ENCODE measurements at places on chromosomes 2 and 18.

- DNase-seq: no peak
- peaks cover 5% of the 10 kb centered on the region for H3K27me3 ChIP-seq
- H3K27ac ChIP-seq: no peak overlapping the region
- no peak overlapping the region for H3K4me3 ChIP-seq
- no peaks in the 10 kb centered on the region for H3K4me1 ChIP-seq
These were observed 59.0 kb downstream of the PDK1 start for GRCh38 chr2:172614932-172615331.

DNA sequence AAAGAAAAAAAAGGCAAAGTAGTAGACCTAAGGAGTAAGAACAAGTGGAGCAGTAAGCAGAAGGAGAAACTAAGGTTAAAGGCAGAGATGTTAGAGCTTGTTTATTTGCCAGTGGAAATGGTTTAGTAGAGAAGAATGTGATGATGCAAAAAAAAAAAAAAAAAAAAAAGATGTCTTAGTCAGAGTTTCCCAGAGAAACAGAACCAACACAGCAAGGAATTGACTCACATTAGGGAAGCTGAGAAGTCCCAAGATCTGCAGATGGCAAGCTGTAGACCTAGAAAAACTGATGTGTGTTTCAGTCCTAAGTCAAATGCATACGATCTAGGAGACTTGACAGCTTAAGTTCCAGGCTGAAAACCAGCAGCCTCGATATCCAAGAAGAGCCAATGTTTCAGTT is 1548.8 kb upstream of the LRRTM1 start:
- no peak overlapping the region for H3K27ac ChIP-seq
- no peaks in the 10 kb centered on the region for H3K27me3 ChIP-seq
- no peak overlapping the region for H3K4me3 ChIP-seq
- H3K4me1 ChIP-seq: no peaks in the 10 kb centered on the region
- DNase-seq: no peak

- no peak overlapping the region for H3K27ac ChIP-seq
- no peak overlapping the region for H3K4me3 ChIP-seq
- H3K4me1 ChIP-seq: peaks cover 17% of the 10 kb centered on the region
- DNase-seq: no peak
- no peaks in the 10 kb centered on the region for H3K27me3 ChIP-seq
- no peaks in the 10 kb centered on the region for H3K36me3 ChIP-seq
These were observed 22.4 kb upstream of the SCYGR1 start for GRCh38 chr2:227410191-227410590.

GRCh38 chr18:45008694-45009413 is 328.2 kb downstream of the SETBP1 start:
- peaks cover 29% of the 10 kb centered on the region for H3K4me1 ChIP-seq
- H3K4me3 ChIP-seq: no peak overlapping the region
- peaks cover 31% of the 10 kb centered on the region for H3K36me3 ChIP-seq

DNA sequence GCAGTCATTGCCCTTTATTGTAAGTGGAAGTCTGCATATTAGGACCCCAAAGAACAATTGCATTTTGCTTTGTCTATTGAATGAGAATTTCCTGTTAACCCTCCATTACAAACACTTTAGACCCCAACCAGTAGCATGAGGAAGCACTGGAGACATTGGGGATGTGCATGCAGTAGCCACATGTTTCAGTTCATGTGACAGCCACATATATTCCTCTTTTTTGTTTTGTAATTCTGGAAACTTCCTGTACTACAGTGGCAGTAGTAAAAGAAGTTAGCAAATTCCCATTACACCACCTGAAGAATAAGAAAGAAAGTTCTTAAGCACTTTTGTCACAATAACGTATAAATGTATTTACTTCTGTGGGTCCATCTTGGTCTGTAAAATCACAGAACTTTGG is 281.1 kb upstream of the SLC14A2 start:
- no peak overlapping the region for H3K27ac ChIP-seq
- H3K4me3 ChIP-seq: no peak overlapping the region
- peaks cover 6% of the 10 kb centered on the region for H3K36me3 ChIP-seq

DNA sequence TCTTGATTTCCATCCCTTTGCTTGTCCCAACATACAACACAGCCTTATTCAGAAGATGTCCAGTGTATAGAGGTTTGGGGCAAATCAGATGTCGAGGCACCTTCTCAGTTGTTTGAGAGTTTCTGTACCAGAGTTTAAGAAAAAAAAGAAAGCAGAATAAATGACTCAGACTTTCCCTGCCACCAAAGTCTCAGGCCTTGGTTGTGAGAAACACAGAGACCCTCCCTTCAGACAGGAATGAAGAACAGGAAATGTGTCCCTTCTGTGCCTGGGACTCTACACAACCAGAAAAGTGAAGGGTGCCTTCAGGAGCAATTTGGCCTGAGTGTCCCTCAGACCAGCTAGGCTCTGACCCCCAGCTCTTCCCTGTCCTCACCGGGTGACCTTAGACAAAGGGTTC is 37.3 kb upstream of the REL start:
- H3K36me3 ChIP-seq: no peaks in the 10 kb centered on the region
- H3K4me3 ChIP-seq: no peak overlapping the region
- peaks cover 19% of the 10 kb centered on the region for H3K4me1 ChIP-seq
- peaks cover 15% of the 10 kb centered on the region for H3K27me3 ChIP-seq

DNA sequence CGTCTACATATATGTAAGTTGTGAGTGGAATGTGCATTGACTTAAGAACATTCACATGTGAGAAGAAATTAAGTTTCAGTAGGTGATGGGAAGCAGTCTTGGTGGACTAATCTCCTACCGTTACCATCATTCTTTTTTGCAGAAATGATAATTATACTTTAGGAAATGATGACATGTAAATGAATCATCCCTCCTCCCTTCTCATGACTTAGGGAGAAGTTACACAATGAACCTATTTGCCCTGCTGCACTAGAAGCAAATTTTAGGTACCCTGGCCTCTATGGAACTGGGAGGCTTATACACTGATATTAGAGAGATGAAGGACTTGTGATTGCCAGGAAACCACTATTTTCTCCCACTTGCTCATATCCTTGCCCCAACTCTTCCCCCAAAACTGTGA is 214.2 kb downstream of the CALCRL start:
- no peaks in the 10 kb centered on the region for H3K4me1 ChIP-seq
- H3K27me3 ChIP-seq: peaks cover 4% of the 10 kb centered on the region
- DNase-seq: no peak
- H3K36me3 ChIP-seq: no peaks in the 10 kb centered on the region

DNA sequence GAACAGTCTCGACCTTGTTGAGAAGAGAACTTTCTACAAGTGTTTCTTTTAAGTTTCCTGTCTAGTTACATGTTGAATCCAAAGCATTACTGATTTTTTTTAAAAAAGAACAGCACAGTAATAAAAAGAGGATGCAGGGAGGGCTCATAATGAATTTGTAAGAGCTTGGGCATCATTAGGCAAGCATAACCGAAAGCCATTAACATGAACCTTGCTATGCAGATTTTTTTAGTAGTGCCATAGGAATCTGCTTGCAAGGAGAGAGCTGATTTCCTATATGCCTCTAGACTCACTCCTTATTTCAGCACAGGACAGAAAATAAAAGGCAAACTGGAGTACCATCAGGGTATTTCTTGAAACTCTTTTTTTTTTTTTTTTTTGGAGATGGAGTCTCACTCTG is 5.2 kb downstream of the LRRC30 start:
- no peak overlapping the region for H3K27ac ChIP-seq
- H3K4me1 ChIP-seq: peaks cover 50% of the 10 kb centered on the region
- DNase-seq: no peak
- peaks cover 4% of the 10 kb centered on the region for H3K36me3 ChIP-seq
- peaks cover 12% of the 10 kb centered on the region for H3K27me3 ChIP-seq

DNA sequence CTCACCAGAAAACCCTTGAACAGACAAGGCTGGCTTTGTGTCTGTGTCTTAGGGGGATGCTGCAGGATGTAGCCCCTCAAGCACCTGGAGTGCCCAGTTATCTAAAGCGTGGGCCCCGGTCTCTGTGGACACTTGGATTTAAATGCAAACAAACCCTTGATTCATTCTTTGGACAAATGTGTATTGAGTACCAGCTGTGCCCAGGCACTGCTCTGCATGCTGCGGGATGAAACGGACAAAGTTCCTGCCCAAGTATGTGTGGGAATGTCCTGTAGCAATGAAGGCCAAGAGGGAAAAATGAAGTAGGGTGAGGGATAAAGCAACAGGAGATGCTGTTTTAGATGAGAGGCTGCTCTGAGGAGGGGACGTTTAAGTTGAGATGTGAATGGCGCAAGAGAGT is 53.9 kb downstream of the BOLA3 start:
- no peak overlapping the region for H3K4me3 ChIP-seq
- peaks cover 56% of the 10 kb centered on the region for H3K36me3 ChIP-seq
- no peak for DNase-seq
- peaks cover 16% of the 10 kb centered on the region for H3K4me1 ChIP-seq
- H3K27me3 ChIP-seq: peaks cover 2% of the 10 kb centered on the region
- peak overlapping the region; percentile 85 for H3K27ac ChIP-seq

DNA sequence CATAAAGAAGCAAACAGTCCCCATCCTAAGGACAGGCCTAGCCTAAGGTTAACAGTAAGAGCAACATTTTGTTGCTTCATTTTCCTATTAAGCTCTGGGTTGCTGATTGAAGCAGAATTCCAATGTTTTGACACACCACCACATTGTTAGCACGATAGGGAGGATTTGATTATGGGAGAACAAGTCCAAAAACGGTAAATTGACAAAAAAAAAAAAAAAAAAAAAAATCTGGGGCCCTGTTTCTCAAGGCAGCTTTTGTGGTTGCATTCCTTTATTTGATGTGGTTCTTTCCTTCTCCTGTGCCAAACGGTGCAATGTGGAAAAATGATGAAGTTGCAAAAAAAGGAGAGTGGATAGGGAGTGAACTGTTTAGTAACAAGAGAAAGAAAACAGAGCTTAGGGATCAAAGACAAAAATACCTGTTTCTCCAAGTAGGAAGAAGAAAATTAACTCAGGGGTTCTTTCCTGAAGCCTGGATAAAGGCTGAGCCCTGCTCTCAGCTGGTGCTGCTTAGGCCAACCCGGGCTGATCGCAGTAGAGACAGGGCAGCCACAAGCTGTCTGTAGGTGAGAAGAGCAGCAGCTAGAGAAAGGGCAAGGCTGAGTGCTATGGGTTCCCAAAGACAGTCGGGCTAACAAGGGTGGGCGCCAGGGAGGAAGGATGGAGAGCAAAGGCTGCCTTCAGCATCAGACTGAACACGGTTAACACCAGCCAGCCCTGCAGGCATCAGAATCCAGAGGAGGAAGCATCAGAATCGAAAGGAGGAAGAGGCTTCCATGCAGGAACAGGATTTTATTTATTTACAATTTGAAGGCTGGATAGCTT is 167.8 kb upstream of the FOSL2 start:
- H3K4me1 ChIP-seq: peaks cover 22% of the 10 kb centered on the region
- DNase-seq: no peak
- no peak overlapping the region for H3K4me3 ChIP-seq
- H3K27me3 ChIP-seq: no peaks in the 10 kb centered on the region

DNA sequence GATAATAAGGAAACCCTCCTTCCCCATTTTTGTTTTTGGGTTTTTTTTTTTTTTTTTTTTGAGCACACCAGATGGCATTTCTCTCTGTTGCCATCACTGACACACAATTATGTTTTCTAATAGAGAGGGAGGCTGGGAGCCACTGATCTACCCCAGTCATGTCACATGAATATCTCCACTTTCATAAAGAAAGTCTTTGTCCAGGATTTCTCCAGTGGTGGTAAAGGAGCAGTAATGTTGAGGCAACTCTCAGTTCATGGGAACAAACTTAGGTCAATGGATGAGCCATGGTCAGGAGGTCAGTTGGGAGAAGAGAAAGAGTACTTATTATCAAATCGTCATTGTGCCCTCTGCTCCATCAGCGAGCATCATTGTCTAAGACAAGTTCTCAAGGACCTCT is 603.7 kb downstream of the ARHGAP15 start:
- H3K36me3 ChIP-seq: no peaks in the 10 kb centered on the region
- peaks cover 2% of the 10 kb centered on the region for H3K27me3 ChIP-seq
- DNase-seq: no peak
- H3K4me3 ChIP-seq: no peak overlapping the region
- H3K27ac ChIP-seq: no peak overlapping the region

GRCh38 chr2:12819721-12820120 is 103.0 kb downstream of the TRIB2 start:
- no peak overlapping the region for H3K4me3 ChIP-seq
- no peaks in the 10 kb centered on the region for H3K36me3 ChIP-seq
- H3K27ac ChIP-seq: no peak overlapping the region
- no peak for DNase-seq

- H3K27me3 ChIP-seq: peaks cover 4% of the 10 kb centered on the region
- peaks cover 41% of the 10 kb centered on the region for H3K4me1 ChIP-seq
- DNase-seq: no peak
- no peak overlapping the region for H3K4me3 ChIP-seq
- no peak overlapping the region for H3K27ac ChIP-seq
These were observed 47.5 kb upstream of the HNRNPA3 start for GRCh38 chr2:177165061-177165583.

DNA sequence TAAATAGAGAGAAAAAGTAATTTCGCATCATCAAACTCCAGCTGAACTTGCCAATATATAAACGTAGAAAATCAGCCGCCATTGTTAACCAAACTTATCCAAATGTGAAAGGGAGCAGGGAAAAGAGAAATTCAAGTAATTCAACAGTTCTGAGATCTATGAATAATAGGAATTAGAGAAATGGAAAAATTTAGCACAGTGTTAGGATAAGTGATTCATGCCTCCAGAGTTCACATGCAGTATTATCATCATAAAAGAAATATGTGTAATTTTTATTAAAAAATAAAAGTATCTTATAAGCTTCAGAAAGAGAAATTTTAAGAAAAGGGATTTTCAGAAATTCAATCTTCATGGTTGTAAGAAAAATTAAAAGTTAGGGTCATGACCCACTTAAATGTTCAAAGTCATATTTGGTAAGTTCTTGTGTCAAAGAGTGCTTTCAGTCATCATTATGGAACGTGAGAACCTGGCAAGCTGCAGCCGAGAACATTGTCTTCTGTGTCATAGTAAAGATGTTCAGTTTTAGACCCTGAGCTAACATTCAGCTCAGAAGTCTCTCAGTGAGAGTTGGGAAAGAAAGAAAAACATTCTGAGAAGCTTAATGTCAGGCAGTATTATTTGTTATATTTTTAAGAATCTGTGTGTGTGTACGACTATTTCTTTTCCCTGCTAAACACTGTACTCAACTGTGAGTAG is 414.3 kb upstream of the RGPD4 start:
- H3K4me3 ChIP-seq: no peak overlapping the region
- H3K27me3 ChIP-seq: peaks cover 10% of the 10 kb centered on the region
- no peaks in the 10 kb centered on the region for H3K4me1 ChIP-seq
- no peak for DNase-seq
- H3K27ac ChIP-seq: peak overlapping the region; percentile 69

DNA sequence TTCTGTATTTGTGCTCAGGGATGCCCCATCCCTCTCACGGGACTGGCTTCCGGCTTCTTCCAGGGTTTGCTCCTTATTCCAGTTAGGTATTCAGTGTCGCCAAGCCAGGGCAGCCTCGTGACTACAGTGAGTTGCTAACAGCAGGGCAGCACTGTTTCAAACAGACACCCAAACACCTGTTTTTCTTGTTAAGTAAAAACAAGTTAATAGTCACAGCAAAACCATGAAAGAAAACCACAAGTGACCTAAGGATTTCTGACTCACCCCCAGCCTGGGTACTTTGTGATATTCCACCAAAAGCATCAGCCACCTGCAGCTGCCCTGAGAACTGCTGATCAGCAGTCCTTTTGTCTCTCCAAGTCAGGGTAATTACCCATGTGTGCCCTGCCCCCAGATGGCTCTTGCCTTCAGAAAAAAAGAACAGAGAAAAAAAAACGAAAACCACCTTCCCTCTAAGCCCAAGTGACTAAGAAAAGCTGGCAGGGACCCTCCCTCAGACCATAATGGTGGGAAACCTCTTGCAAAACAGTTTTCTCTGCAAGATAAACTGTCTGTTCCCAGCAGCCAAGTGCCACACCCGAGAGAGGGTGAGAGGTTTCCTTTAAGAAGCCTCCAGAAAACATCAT is 178.2 kb downstream of the ANAPC1 start:
- H3K27ac ChIP-seq: peak overlapping the region; percentile 85
- no peaks in the 10 kb centered on the region for H3K36me3 ChIP-seq
- DNase-seq: no peak
- no peak overlapping the region for H3K4me3 ChIP-seq

All from nephron progenitor cell (in vitro differentiated cells).